ENCODE measurements at places on chromosomes 5 and 9.
A peak's percentile ranks its signal among the peaks of the same experiment; 100 is the strongest.

- no peak for DNase-seq
Observed at GRCh38 chr9:127714951-127715469, 453 bp downstream of the PTRH1 start.

DNA sequence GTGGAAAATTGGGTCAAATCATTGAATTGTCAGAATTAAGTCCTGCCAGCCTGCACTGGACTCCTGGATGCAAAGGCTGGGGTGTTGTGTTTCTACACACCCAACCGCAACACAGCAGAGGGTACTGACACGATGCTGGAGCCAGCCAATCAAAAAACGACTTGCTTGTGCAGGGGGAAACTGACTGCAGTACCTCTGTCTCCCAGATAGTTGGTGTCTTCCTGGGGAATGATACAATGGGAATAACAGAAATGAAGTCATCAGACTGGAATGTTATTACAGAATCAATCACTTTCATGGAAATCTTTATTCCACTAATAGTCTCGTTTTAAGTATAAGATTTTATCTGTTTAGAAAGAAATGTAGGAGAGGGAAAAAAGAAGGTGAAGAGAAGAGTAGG lies 330.3 kb downstream of the MLLT3 start:
- no peak for DNase-seq

DNA sequence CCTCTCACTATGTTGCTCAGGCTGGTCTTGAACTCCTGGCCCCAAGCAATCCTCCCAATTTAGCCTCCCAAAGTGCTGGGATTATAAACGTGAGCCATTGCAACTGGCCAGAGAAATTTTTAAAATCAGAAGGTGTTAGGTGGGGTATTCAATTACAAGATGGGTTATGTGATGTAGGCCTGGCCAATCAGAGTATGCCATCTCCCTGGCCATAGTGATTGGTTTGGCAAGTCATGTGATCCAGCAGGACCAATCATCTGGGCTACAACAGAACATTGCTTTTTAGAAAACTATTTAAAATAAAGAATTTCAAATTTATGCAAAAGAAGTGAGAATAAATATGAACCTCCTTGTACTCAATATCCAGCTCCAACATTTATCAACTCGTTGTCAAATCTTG lies 22.4 kb downstream of the NMRK1 start:
- DNase-seq = no peak

- no peak for DNase-seq
Observed at GRCh38 chr5:14453481-14453880, 128.1 kb upstream of the OTULINL start.

DNA sequence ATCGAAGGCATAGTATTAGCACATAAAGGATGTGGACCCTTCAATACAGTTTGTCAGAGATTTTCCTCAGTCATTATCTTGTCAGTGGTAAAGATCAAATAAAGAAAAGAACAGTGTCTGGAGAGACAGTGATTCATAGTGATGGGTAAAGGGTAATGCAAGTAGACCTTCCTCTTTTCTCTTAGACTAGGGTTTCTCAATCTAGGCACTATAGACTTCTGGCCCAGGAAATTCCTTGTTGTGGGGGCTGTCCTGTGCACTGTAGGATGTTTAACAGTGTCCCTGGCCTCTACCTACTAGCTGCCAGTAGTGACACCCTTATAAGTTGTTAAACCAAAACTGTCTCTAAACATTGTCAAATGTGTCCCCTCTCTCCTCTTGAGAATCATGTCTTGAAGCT lies 6.9 kb downstream of the CAMK4 start:
- DNase-seq = no peak

GRCh38 chr9:69066955-69067354 lies 31.4 kb downstream of the FXN start:
- no peak for DNase-seq

DNA sequence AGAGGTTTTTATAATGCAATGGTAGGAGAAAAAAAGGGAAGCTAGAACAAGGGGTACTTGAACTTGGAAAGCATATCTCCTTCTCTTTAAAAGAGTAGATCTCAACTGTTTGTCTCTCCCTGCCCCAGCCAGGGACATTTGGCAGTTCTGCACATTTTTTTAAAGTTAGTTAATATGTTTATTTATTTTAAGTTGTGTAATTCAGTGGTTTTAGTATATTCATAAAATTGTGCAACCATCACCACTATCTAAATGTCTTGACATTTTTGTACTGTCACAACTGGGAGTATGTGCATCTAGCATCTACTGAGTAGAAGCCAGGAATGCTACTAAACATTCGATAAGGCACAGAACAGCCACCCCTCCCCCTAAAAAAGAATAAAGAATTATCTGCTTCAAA lies 103.5 kb upstream of the DPYSL3 start:
- no peak for DNase-seq

DNA sequence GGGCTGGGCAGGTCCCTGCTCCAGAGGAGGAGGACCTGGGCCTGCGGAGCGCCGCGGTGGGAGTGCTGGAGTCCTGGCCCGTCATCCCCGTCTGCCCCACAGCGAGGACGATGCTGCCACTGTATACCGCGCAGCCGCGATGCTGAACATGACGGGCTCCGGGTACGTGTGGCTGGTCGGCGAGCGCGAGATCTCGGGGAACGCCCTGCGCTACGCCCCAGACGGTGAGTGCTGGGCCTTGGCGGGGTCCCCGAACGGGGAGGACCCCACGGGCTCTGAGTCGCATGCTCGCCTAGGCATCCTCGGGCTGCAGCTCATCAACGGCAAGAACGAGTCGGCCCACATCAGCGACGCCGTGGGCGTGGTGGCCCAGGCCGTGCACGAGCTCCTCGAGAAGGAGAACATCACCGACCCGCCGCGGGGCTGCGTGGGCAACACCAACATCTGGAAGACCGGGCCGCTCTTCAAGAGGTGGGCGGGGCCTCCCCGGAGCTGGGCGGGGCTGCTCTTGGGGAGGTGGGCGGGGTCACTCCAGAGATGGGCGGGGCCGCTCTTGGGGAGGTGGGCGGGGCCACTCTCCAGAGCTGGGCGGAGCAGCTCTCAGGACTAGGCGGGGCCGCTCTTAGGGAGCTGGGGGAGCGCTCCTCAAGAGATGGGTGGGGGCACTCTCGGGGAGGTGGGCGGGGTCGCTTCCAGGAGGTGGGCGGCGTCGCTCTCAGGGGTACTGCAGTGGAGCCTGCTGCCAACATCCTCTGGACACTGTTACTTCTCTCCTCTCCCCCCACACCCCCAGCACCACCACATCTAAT lies 13.1 kb downstream of the LRRC26 start:
- DNase-seq = peak; percentile 45

DNA sequence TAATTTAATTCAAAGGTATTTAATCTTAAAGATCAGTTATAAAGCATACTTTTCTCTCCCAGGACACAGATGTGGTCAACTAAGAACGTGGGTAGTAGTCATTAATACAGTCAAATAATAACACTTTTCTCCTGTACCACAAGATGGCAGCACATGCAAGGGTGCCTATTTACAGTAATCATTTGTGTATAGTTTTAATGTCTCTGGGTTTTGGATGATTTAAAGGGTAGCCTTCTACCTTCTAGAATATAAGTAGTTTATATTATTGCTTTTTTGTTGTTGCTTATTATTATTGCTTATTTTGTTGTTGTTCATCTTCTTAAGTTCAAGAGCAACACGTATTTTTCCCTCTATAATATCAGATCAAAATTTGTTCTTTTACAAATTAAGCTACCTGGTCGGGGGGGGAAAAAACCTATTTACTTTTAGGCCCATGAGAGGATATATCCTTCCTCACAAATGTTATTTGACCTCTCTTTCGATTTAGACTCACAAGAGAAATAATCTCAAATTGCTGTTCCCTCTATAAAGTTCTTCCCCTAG lies 59.6 kb upstream of the SLC27A6 start:
- peak; percentile 3 for DNase-seq

GRCh38 chr9:120435091-120435490 lies 144.9 kb downstream of the CDK5RAP2 start:
- DNase-seq = no peak

DNA sequence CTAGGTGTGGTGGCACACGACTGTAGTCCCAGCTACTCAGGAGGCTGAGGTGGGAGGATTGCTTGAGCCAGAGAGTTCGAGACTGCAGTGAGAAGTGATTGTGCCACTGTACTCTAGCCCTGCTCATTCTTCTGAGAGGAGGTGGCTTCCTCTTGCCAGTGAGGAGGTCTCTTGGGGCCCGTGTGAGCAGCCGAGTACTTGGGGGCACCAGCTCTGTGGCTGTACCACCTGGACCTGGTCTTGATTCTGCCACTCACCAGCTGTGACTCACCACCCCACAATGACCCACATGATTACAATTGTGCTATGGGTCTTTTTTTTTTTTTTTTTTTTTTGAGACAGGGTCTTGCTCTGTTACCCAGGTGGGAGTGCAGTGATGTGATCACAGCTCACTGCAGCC lies 18.0 kb upstream of the CRB2 start:
- no peak for DNase-seq

DNA sequence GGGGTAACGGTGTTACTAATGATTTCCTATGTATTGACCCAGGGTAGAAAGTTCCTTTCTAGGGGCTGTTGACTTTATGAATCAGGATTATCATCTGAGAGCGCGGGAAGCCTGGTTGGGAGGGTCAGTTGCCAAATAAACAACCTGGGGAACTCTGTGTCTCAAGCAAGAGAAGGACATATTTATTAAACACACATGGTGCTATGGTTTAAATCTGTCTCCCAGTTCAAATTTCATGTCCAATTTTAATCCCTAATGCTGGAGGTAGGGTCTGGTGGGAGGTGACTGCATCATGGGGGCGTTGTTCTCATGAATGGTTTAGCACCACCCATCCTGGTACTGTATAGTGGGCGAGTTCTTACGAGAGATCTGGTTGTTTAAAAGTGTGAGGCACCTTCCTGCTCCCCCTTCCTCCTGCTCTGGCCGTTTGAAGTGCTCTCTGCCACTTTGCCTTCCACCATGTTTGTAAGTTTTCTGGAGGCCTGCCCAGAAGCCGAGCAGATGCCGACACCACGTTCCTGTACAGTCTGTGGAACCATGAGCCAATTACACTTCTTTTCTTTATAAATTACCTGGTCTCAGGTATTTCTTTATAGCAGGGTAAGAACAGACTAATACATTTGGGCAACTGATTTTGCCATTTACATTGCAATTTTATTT lies 19.7 kb upstream of the GAS1 start:
- no peak for DNase-seq

GRCh38 chr5:179599973-179600372 lies 23.5 kb downstream of the HNRNPH1 start:
- no peak for DNase-seq

DNA sequence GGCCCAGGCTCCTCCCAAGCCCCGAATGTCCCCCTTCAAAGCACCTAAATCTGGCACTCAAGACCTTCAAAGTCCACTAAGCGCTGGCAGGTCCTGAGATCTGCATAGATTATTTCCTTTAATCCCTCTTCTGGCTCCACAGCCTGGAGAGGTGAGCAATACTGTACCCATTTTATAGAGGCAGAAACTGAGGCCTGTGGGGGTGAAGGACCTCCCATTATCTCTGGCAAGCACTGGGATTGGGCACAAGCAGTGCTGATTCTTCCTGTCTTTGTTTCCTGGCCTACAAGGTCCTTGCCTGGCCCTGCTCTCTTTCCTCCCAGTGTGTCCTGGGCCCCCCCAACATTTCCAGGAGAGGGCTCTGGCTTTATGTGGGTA lies 252.3 kb downstream of the PBX3 start:
- no peak for DNase-seq

GRCh38 chr9:14389657-14390056 lies 75.7 kb upstream of the NFIB start:
- no peak for DNase-seq

DNA sequence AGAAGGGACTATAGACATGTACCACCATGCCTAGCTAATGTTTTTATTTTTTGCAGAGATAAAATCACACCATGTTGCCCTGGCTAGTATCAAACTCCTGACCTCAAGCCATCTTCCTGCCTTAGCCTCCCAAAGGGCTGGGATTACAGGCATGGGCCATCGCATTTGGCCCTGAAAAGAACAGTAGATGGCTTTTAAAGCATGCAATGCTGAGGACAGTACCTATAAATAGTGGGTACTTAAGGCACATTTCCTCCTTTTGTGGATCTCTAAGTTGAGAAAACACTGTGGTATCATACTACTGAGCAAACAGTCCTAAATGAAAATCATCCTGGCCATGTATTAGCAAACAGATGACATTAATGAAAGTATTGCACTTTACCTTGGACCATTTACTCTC lies 119.4 kb downstream of the TTC39B start:
- DNase-seq = no peak

DNA sequence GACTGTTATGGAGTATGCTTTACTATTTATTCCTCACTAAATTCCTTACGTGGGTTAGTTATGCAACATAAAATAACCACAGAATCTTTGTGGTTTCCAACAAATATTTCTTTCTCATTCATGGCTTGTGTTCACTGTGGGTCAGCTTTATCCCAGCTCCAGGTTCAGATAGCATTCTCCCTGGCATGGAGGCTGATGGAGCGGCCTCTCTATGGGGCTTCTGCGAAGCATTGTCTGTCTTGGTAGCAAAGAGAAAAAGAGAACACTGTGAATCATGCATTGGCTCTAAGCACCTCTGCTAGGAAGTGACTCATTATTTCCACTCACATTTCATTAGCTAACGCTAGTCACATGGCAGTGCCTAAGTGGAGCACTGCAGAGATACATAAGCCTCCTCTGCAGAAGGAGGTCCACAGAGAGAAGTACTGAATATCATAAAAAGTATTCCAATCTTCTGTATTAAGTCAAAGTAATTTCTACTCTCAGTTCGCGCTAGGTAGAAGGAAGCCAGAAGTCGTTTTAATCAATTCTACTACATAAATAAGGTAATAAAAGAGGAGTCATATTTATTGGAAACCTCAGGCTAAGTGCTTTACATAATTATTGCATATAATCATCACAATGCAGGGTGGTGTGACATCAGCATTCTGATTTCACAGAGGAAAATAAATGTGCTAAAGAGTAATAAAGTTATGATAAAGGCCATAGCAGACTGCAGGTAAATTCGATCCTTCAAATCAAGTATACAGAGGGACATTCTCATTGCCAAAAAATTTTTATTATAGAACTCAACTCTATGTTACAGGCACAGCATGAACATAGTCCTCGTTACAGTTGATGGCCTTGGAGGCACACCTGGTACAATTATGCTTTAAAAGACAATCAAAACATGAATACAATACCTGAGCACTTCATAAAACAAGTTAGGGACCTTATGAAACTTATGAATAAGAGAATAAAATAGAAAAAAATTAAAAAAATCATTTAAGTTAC lies 531.1 kb downstream of the CETN3 start:
- no peak for DNase-seq

GRCh38 chr5:127885176-127885575 lies 182.0 kb downstream of the CCDC192 start:
- no peak for DNase-seq

GRCh38 chr9:12060067-12060466 lies 633.1 kb upstream of the TYRP1 start:
- DNase-seq = no peak

DNA sequence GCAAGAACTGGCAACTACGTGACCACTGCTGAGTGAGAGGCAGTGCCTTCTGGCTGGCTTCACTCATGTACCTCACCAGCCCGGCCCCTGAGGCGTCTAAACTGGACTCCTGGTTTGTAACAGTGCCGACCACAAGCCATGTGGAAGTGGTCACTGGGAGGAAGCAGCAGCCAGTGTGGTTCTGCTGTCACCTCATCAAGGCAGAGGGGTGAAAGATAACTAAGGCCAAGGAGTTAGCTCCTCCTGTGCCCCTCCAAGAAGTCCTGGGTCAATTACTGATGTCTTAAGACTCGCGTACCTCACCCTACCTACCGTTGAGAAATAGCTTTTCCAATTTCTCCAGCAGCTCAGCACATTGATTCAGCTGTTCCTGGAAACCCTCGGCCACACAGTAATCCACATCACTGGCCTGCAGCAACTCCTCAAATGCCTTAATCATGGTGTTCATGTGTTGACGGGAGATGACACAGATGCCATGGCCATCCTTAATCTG lies 142.9 kb downstream of the CDK5RAP2 start:
- no peak for DNase-seq

All from stimulated activated CD4-positive, alpha-beta T cell treated with anti-CD3 and anti-CD28 coated beads, Interleukin-1b, Interleukin-23, amount 100 ng/mL, for 1 hour (primary cell).